ENCODE measurements at places on chromosomes 2 and 18.

DNA sequence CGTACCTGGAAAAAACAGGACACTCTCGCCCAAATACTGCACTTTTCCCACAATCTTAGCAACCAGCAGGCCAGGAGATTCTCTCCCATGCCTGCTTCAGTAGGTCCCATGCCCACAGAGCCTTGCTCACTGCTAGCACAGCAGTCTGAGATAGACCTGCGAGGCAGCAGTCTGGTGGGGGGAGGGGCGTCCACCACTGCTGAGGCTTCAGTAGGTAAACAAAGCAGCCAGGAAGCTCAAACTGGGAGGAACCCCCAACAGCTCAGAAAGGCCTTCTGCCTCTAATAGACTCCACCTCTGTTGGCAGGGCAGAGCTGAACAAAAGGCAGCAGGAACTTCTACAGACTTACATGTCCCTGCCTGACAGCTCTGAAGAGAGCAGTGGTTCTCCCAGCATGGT, 1202.8 kb upstream of the ACVR2A start:
- DNase-seq, result no peak

DNA sequence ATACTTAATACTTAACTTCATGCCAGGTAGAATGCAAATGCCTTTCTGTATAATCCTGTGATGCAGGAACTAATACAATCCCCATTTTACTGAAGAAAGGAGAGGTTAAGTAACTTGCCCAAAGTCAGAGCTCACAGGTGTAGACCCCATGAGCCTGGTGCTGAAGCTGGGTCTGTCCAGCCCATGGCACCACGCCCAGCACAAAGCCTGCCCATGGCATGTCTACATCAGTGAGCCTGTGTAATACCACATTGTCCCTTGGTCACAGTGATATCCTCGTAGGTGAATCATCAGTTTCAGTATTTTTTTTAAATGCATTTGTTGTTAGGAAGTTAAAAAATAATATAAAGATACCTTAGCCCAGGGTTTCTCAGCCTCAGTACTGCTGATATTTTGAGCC, 69.9 kb upstream of the MCFD2 start:
- no peak for DNase-seq

DNA sequence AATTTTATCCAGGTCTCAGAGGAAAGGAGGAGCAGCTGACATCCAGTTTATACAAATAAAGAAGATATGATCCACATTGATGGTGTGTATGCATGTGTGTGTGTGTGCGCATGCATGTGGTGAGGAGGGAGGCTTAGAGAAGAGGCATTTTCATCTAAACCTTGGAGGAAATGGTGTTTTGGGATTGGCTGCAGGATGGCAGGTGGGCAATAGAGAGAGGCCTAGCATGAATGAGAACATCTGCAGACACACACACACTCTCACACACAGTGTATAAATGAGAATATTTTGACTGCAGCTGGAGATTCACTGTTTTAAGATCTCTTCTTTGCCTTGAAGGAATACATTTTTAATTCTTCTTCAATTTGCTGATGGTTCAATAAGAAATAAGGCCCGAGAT, 61.7 kb upstream of the TMEM17 start:
- DNase-seq, result no peak

- DNase-seq, result peak; percentile 51
These were observed 28.5 kb upstream of the MCFD2 start for GRCh38 chr2:46943881-46944798.

DNA sequence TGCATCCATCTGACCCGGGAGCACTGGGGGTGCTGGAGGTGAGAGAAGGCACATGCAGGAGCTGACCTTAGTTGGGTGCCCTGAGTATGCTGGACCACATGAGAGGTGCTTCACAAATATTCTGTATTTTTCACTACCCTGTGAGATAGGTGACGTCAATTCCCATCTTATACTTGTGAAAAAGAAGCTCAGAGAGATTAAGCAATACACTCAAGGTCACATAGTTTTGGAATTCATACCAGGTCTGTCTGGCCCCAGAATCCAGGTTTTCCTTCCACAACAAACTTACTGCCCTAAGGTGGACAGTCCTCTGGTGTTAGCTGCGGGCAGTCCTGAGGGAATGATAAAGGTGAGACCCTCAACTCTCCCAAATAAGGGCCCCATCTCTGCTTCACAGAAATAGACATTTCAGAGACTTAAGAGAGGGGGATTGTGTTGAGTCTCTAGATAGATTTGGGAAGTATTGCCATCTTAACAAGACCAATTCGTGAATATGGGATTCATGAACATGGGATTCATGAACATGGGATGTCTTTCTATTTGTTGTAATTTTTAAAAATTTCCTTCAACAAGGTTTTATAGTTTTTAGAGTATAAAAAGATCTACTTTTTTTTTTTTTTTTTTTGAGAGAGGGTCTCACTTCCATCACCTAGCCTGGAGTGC, 64.0 kb upstream of the SMAD7 start:
- DNase-seq, result no peak

GRCh38 chr2:88880441-88880953, 189.0 kb downstream of the RPIA start:
- DNase-seq, result peak; percentile 7

DNA sequence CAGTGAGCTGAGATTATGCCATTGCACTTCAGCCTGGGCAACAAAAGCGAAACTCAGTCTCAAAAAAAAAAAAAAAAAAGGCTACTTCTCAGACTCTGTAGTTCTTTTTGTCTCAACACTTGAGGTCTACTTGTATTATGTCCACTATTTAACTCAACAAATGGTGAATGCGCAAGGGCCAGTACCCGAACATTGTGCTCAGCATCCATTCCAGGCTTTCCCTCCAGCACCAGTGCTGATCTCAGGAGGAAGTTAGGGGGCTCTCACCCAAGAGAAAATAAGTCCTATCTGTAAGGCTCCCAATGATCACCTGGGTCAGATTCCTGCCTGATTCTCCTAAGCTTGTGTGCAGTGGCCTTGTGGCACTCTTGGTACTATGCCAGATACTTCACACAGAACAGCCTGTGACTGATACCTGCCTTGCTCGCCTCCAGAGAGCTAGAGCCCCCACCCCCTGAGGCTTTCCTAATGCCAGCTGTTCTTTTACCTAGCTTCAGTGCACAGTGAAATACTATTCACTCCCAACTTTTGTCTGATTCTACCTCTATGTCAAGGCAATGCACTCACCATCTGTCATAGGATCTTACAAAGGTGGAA, 74.9 kb downstream of the INO80D start:
- DNase-seq, result no peak

DNA sequence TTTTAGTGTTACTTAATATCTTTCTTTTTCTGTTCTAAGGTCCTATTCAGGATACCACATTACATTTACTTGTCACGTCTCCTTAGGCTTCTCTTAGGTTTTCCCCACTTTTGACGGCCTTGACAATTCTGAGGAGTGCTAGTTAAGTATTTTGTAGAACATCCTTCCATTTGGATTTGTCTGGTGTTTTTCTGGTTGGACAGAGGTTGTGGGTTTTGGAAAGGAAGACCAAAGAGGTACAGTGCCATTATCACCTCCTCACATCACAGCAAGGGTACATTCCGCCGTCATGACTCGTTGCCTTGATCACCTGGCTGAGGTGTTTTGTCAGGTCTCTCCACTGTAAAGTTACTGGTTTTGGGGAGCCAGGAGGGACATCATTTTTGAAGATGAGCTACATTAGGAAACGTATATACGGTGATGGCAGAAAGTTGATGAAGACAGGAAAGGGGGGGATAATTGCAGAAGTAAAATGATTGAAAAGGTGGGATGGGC, 88.4 kb upstream of the TMEM247 start:
- DNase-seq, result no peak
